Heart right ventricle (tissue), 16 donors: ENCODE measurements at places on chromosomes 2 and 18. TPM values are rescaled to one million over a fixed set of nuclear protein-coding genes. Genes with fewer than 3 reads are reported as not detected.

GRCh38 chr18:53025247-53025646, 685.2 kb downstream of the DCC start:
- DNase-seq, result no peak

POMC gene
- total RNA-seq, result 5.9 TPM

DNA sequence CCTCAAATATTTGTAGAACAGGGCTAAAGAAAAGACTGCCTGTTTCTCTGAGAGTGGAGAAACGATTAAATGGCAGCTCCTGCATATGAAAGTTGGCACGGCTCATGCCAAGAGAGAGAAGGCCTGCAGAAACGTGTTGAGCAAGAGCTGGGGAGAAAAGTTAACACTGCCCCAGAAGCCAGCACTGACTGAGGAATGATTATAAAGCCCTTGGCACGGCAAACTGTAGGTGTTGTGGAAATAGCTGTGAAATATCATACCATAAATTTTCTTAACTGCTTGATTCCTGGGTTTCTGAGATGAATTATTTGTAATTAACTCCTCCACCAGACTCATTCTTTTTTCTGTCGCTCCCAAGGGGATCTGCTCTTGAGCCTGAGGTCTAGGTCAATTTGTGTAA, 4.3 kb downstream of the FRZB start:
- DNase-seq, result no peak

- DNase-seq, result no peak
Observed at GRCh38 chr2:85472261-85472660, 53.7 kb downstream of the SH2D6 start.

KANSL1L gene
- 20.4 TPM for total RNA-seq

DNA sequence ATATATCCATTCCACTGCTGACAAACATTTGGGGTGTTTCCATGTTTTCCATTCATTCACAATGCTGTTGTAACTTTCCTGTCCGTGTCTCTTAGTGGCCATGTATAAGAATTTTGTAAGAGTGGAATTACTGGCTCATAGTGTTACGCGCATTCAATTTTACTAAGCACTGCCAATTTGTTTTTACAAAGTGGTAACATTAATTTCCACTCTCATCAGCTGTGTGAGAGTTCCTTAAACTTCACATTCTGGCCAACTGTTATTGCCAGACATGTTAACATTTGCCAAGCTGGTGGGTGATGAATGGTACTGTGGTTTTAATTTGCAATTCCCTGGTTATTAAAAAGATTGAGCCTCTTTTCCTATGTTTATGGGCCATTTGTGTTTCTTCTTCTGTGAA, 134.2 kb downstream of the DTNB start:
- DNase-seq, result no peak

GRCh38 chr2:189870381-189871085, 86.3 kb downstream of the PMS1 start:
- no peak for DNase-seq

GRCh38 chr2:169757778-169758177, 24.1 kb downstream of the KLHL23 start:
- no peak for DNase-seq

DNA sequence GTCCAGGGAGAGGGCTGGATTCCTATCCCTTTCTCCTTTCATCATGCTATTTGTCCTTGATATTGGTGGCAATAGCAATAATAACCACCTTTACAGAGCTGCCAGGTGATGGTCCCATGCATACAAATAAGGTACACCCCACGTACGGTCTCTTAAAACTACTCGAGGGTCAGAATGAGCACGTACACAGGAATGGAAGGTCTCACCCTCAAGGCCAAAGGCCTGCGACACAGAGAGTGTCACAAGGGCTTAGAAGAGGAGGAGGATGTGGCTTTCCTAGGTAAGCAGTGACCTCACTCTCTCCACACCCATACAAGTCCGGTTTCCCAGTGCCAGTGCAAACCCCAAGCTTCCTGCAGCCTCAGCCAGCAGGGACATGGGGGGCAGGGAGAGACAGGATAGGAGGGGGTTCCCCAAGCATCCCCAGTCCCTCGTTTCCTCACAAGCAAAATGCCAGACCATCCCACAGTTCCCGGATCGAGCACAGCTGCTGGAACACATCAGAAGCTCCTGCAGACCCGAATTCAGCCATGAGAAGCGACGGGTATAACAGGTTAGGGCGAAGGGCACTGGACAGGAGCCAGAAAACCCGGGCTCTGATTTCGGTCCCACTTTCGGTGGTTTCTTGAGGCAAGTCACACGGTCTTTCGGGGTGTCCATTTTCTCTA, 49.2 kb downstream of the PLB1 start:
- DNase-seq, result no peak

DNA sequence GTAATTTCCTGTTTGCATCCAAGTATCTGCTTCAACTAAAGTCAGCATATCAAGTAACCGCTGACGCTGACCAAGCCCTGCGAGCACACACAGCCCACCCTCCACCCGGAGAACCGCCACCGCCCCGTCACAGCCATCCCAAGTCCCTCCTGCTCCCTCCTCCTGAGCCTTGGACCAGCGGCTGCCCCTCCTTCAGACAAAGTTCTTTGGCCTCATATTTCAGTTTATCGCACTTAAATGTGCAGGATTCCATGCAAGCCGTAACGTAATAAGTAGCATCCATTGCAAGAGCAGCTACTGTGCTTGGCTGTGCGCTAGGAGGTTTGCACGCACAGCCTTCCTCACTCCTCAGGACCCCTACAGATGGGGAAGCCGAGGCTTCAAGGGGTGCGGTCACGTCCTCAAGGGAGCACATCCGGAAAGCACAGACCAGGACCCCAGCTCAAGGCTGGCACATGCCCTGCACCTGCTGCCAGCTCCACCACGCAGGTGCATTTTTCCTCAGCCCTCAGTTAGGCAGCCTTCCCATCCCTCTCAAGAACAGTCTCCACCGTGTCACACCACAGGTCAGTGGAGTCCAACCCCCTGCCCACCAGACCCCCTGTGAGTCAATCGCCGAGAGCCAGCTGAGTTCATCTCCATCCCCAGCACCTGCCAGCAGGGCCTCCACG, 17.1 kb downstream of the PXDN start:
- peak; percentile 24 for DNase-seq

ARHGAP28 gene
- 2.0 TPM for total RNA-seq
